Activated CD4-positive, alpha-beta T cell treated with anti-CD3 and anti-CD28 coated beads, Interleukin-2, amount 50 U/mL, for 1 hour (primary cell): ENCODE measurements at places on chromosomes 11 and 22.
A peak's percentile ranks its signal among the peaks of the same experiment; 100 is the strongest.

GRCh38 chr11:115926138-115926537 lies 421.9 kb upstream of the CADM1 start:
- DNase-seq = no peak

DNA sequence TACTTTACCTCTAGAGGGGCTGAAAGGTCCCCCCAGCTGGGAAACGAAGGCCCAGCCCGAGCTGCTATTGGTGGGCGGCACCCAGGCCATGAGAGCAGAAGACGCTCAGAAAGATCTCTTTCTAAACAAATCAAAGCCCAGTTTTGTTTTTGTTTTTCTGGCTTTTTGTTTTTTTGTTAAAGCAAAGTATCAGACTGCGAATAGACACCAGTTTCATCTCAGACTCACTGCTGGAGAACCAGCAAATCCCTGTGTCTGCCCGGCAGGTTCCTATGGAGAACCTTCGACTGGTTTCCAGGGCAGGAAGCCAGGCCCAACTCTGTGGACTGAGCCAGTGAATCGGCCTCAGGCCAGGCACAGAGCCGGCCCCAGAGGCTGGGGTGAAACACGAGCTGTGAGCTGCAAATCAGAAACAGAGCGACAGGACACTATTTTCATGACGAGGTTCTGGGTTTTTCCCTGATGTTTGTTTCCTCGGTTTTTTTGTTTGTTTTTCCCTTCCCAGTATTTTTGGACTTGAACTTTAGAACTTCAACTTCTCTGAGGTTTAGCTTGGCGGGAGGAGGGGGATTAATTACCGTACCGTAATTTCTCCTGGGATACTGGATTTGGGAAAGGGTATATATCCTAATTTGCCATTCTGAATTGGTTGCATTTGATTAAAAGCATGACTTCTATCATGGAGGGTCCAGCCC lies 16.0 kb upstream of the B4GALNT4 start:
- no peak for DNase-seq

- DNase-seq = peak; percentile 27
Observed at GRCh38 chr22:46043816-46044620, 67.1 kb upstream of the WNT7B start.

DNA sequence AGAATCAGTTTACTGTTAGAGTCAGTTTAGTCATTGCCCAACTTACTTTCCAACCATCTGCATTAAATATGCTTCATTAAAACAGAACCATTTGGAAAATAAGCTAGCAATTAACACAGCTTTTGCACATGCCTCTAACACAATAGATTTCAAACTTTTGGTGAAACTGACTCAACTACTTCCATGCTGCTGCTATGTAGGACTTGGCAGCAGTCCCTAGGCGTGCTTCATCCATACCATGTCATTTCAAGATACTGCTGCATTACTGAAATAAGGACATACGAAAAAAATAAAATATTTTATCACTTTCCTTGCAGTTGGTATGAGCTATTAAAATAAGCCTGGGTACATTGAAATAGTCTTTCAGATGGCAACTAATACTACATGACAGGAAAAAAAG lies 65.5 kb upstream of the SOX6 start:
- DNase-seq = no peak

DNA sequence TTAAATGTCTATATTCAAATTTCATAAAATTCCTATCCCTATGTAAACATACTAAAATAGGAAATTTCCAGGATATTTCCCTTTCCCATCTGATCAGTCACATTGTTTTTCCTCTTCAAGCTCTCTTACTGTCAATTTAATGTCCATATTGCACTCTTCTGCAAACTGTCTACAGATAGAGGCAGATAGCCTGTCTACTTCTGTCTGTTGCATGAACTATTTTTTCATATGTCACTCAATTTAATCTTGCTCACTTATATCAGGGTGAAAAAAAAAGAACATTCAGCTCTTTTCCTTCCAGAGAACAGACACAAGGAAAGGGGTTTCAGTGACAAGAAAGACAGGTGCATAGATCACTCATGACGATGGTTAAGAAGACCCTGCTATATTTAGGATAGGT lies 1013.9 kb upstream of the CCDC90B start:
- no peak for DNase-seq

GRCh38 chr11:7851391-7851790 lies 54.6 kb upstream of the OR5P2 start:
- DNase-seq = no peak

GRCh38 chr11:62601122-62601371 lies 618 bp downstream of the MTA2 start:
- peak; percentile 35 for DNase-seq

DNA sequence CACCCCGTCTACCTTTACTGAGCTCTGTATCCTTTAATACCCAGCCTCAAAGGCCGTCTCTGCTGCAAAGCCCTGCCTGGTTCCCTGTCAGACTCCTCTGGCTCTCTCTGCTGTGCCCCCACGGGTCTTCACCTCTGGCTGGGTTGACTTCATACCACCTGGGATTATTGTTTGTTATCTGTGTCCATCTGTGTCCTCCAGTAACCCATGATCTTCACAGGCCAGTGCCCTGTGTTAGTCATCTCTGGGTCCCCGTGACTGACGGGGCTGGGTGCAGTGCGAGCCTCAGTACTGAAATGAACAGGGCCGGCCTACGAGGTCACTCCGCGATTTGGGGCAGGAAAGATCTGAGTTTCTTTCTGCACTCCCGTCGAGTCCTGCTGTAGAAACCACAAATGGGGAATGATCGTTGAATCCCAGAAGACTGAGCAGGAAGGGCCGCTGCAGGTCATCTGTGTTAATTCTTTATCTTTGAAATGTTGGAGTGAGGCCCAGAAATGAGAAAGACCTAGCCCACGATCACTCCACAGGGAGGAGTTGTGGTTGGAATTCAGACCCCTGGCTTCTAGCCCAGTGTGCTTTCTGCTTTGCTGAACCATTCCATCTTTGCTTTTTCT lies 12.3 kb upstream of the TUB start:
- no peak for DNase-seq

DNA sequence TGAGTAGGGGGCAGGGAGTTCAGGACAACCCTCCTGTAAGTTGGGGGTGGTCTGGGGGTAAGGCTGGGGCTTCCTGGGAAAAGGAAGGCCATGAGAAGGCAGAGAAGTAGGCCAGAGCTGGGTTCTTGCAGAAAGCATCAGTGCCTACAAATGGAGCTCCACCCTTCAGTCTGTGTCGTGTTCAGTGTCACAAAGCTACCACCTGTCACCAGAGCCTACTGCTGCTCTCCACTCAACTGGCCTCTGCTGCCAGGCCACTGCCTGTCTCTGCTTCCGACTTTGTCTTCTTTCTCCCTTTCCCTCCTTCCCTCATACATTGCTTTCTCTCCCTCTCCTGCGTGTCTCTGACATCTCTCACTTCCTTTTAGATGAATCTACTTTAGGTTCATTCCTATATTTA lies 3.4 kb upstream of the WBP2NL start:
- DNase-seq = no peak

DNA sequence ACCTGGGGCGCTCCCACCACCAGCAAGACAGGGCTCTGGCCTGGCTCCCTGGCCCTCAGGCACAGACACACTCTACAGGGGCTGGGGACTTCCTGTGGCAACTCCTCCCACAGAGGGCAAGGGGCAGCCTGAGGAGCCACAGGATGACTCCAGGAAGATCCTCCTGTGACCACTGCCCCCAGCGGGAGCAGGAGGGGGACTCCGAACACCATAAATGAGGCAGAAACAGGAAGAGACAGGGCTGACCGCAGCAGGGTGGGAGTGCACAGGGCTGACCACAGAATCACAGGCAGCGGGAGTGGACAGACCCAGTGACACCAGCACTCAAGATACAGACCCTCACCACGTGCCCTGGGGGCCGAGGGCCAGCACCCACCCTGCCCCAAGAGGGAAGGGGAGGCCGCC lies 10.8 kb downstream of the ARAP1 start:
- no peak for DNase-seq

- no peak for DNase-seq
Observed at GRCh38 chr11:62726156-62726914, 922 bp downstream of the HNRNPUL2 start.

DNA sequence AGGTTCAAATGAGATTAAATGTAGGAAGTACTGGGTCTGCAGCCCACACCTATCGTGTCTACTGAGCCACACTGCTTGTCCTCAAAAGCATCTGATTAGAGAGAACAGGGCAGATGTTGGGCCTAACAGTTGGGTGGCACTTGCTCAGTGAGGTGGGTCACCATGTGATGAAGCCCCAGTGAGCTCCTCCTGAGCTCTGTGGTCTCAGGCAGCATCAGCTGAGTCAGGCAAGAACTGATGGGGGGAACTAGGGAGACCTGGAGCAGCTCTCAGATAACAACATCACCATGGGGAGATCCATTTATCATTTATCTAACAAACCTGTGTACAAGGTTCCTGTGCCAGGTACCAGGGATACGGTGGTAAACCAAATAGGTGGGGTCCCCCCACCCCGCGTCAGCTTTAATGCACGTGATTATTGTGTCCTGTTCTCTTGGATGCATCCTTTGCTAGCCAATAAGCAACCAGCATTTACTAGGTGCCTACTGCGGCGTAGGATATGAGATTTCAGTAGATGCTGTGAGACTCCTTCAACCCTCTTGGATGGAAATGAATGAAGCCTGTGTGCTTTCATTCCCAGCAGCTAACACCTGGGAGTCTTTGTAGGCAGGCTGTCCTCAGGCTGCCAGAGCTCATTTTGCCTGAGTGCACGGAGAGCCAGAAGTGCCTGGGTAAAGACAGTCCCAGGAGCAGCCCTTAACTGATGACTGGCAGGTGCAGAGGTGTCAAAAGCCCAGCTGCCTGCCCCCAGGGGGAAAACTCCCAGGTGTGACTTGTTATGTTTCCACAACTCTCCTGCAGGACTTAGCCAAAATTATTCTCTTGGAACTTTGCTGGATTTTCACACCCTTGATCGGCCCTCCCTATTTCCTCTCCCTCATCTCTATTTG lies 73.6 kb upstream of the NARS2 start:
- DNase-seq = no peak

- DNase-seq = no peak
Observed at GRCh38 chr22:38033522-38034277, 23.5 kb upstream of the PICK1 start.

GRCh38 chr11:26964339-26964738 lies 29.6 kb upstream of the FIBIN start:
- DNase-seq = no peak

GRCh38 chr11:103928802-103929161 lies 107.7 kb upstream of the DDI1 start:
- no peak for DNase-seq

DNA sequence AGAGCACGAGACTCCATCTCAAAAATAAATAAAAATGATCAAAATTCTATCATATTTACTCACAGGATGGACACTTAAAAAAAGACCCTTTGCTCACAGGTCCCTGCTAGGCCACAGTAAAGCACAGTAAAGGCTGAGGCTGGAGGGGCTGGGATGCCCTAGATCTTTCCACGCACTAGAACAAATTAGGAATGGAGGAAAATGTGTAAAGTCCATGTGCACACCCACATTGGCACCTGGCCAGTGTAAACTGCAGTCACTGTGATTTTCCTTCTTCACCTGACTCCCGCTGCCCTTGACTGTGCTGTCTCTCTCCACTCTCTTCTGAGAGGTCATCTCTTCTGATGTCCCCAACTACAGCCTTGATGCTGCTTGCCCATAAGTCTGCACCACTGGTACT lies 195.5 kb downstream of the EFCAB6 start:
- DNase-seq = no peak

DNA sequence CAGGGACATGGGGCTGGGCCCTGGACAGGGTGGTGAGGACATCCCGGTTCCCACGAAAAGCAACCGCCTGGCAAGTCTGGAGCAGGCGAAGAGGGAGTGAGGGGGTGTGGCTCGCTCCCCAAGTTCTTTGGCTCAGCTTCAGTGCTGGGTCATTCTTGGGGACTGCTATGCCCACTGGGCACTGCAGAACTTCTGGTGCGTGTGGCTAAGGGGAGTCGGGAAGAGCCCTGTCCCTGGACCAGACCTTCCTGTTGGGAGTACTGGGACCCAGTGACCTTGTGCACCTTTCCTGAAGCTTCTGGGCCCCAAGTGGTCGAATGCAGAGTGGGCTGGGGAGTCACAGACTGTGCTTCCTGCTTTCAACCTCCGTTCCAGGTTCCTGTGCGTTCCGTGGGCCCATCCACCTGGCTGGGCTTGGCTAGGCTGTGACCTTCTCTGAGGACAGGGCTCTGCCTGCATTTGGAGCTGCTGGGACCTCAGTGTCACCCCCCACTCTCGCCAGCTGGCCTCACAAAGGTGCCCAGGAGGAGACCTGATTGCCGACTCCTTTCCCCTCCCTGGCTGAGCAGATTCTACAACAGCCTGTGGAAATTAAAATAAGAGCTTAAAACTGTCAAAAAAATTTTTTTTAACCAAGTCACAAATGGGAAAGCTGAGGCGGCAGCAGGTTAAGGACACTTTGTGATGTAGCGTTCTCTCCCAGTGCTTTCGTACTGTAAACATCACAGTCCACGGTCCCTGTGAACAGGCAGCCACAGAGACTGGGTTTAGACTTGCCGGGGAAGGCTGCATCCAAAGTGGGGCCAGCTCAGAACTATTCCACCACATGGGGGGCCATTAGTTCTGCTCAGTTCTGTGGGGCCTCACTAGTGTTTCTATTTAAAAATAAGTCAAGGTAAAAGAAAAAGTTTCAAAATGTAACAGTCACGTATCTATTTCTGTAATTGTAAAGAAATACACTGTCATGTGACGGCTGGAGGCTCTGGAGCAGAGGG lies 63.8 kb upstream of the WNT7B start:
- DNase-seq = no peak

GRCh38 chr22:49576241-49577141 lies 251.2 kb downstream of the BRD1 start:
- no peak for DNase-seq

DNA sequence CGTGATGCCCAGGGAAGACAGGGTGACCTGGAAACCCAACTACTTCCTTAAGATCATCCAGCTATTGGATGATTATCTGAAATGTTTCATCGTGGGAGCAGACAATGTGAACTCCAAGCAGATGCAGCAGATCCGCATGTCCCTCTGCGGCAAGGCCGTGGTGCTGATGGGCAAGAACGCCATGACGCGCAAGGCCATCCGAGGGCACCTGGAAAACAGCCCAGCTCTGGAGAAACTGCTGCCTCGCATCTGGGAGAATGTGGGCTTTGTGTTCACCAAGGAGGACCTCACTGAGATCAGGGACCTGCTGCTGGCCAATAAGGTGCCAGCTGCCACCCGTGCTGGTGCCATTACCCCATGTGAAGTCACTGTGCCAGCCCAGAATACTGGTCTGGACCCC lies 43.5 kb upstream of the DAGLA start:
- DNase-seq = no peak
